NB4 (cell line): ENCODE measurements at places on chromosomes 7 and 10.

DNA sequence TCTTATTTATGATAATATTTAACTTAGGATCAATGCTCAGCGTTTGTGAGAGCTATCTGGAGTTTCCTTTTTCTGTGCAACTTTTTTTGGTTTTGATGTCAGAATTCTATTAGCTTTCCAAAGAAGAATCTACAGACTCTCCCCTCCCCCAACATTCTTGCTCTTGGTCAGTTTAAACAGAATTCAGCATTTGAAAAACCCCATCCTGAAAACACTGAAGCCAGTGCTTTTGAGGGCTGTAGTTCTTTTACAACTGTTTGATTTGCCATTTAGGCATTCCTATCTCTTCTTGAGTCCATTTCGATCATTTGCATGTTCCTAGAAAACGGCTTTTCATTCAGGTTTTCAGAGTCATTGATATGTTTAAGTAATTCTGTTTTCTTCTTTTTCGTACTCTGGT is 15.6 kb upstream of the CXCL12 start:
- DNase-seq, result no peak

DNA sequence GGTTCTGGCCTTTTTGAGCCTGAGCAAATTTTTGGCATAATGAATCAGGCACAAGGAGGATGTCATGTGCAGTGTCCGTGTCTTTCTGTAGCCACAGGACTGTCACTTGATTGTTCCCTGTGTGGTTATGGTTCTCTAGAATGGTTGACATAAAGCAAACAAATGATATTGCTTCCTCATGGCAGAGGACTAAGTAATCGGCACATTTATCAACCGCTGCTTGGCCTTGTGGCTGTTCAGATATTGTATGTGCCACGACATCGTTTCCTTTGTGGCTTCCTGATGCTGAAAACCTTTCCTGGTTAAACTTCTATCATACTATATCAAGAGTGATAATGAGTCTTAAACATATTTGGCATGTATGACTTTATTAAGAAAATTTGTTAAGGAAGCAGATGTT is 598.8 kb downstream of the SUGCT start:
- DNase-seq, result peak; percentile 14

- no peak for DNase-seq
These were observed 36.5 kb downstream of the PDSS1 start for GRCh38 chr10:26733750-26734568.

- peak; percentile 99 for DNase-seq
These were observed 11.4 kb downstream of the PTPRN2 start for GRCh38 chr7:158576050-158576762.

- DNase-seq, result no peak
These were observed 3.9 kb downstream of the RBM17 start for GRCh38 chr10:6092731-6093130.

DNA sequence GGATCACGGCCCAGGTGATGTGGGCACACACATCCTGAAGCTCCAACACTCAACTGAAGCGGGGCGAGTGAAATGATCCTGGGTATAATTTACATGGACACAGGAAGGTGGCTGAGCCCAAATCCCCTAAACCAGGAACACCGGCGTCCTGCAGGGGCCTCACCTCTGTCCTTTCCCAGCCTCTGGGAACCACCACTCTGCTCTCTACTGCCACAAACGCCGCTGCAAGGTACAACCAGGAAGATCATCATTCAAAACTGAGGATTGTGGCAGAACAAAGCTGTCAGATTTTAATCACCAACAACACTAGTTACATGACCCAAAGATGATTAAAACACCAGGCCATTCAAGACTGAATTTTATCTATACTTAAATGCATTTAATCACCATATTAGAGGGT is 104.0 kb downstream of the DIP2C start:
- no peak for DNase-seq

- no peak for DNase-seq
These were observed 76.4 kb downstream of the RELN start for GRCh38 chr7:103912891-103913605.

DNA sequence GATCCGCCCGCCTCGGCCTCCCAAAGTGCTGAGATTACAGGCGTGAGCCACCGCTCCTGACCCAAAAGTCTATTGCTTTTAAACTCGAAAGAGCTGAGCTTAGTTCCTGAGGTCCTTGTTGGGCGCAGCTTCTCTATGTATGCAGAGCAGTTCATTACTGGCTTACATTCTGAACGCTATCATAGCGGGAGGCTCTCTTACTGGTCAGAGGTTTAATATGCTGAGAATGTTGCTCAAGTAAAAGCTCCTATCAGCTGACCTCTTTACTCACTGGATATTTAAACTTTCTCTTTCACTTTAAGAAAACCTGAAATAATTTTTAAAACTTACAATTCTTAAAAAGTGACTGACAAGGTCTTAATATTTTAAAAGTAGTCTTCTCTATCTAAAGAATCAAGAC is 160.8 kb upstream of the WNT16 start:
- DNase-seq, result no peak

- no peak for DNase-seq
These were observed 36.0 kb downstream of the RHOBTB1 start for GRCh38 chr10:60908031-60908430.
